ENCODE measurements at places on chromosomes 7 and 10. TPM values are rescaled to one million over a fixed set of nuclear protein-coding genes. Genes with fewer than 3 reads are reported as not detected.

The SLC16A12 gene
- not detected for total RNA-seq

The LBX1 gene
- not detected for total RNA-seq

The ITGB1 gene
- total RNA-seq, result 101 TPM

The FAM53B gene
- total RNA-seq, result 16.6 TPM

The FAM237B gene
- total RNA-seq, result not detected

The FAM13C gene
- not detected for total RNA-seq

The PNLIPRP2 gene
- not detected for total RNA-seq

The STAG3 gene
- 13.7 TPM for total RNA-seq

The FEZF1 gene
- total RNA-seq, result not detected

The ZNF239 gene
- not detected for total RNA-seq

The ASB13 gene
- total RNA-seq, result 2.3 TPM

The RAPGEF5 gene
- total RNA-seq, result 0.26 TPM

The PRR15 gene
- total RNA-seq, result not detected

The AGBL3 gene
- 2.8 TPM for total RNA-seq

Data from natural killer cell treated with Interleukin-12 subunit alpha and Interleukin-12 subunit beta and Interleukin-15 and Interleukin-18, amount 100 ng/mL, for 72 hours (primary cell).